ENCODE measurements at places on chromosomes 6 and 20. TPM values are rescaled to one million over a fixed set of nuclear protein-coding genes. Genes with fewer than 3 reads are reported as not detected.
A peak's percentile ranks its signal among the peaks of the same experiment; 100 is the strongest.

Gene SCRT2
- total RNA-seq, result not detected

DNA sequence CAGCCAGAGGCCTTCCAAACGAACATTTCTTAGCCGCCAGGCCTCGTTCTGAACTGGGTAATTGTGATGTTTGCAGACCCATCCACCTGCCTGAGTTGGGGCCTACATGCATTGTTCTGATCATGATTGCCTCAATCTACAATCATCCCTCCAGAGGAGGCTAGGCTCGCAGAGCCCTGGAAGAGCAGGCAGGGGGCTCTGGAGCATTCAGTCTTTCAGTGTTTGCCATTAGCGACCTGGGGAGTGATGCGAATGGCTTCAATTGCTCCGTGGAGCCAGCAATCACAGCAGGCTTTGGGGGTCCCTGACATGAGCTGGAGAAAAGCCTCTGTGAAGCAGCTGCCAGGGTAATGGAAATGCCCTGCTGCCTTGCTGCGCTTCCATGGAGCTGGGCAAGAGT is 22.0 kb downstream of the SNAP25 start:
- no peak overlapping the region for H3K27ac ChIP-seq
- H3K27me3 ChIP-seq, result peaks cover 7% of the 10 kb centered on the region
- no peak for DNase-seq
- no peaks in the 10 kb centered on the region for H3K36me3 ChIP-seq
- H3K4me3 ChIP-seq, result no peak overlapping the region

DNA sequence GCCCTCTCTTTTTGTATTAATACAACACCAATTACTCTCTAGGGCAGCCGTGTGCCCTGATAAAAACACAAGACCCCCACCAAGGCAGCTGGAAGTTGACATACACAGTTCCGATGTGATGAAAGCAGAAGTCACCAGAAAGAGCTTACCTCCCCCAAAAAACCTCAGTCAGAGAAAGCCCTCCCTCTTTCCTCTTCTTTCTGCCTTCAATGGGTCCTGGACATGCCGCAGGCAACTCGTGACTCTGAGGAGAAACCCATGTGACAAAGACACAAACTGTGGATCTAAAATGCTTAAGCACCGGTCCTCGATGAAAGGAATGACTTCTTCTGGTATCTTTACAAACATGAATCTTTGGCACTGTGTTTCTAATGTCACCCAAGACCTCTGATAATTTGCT is 117.7 kb upstream of the CCDC28A start:
- no peak overlapping the region for H3K27ac ChIP-seq
- no peaks in the 10 kb centered on the region for H3K4me1 ChIP-seq
- H3K4me3 ChIP-seq, result no peak overlapping the region

GRCh38 chr6:133241901-133242636 is 912 bp downstream of the EYA4 start:
- H3K4me1 ChIP-seq, result peaks cover 16% of the 10 kb centered on the region
- DNase-seq, result no peak
- no peak overlapping the region for H3K27ac ChIP-seq

Gene BMP7
- total RNA-seq, result not detected

GRCh38 chr6:47308552-47309290 is 984 bp downstream of the TNFRSF21 start:
- peaks cover 63% of the 10 kb centered on the region for H3K27me3 ChIP-seq
- H3K4me3 ChIP-seq, result peak overlapping the region; percentile 76
- DNase-seq, result no peak
- H3K27ac ChIP-seq, result peak overlapping the region; percentile 13

DNA sequence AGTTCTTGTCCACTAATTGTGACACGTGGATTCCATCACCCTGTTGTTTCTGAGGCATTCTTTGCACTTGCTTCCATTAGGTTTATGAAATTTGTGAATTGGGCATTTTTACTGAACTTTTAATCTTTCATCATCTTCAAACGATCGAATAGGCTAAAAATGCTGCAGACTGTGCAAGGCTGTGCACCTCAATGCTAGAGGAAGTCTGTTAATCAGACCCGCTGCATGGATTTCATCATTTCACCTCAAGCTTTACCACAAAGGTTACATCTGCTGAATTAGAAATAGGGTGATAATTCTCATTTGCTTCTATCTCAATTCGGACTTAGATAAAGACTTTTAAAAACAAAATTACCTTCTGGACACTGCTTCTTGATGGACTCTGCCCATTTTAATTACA is 27.8 kb upstream of the F13A1 start:
- H3K4me3 ChIP-seq, result no peak overlapping the region
- no peaks in the 10 kb centered on the region for H3K36me3 ChIP-seq
- peaks cover 25% of the 10 kb centered on the region for H3K27me3 ChIP-seq
- H3K27ac ChIP-seq, result no peak overlapping the region
- no peak for DNase-seq

GRCh38 chr6:80579391-80580023 is 473.0 kb downstream of the BCKDHB start:
- no peak for DNase-seq
- no peaks in the 10 kb centered on the region for H3K27me3 ChIP-seq
- no peak overlapping the region for H3K4me3 ChIP-seq
- no peaks in the 10 kb centered on the region for H3K4me1 ChIP-seq
- H3K27ac ChIP-seq, result no peak overlapping the region

DNA sequence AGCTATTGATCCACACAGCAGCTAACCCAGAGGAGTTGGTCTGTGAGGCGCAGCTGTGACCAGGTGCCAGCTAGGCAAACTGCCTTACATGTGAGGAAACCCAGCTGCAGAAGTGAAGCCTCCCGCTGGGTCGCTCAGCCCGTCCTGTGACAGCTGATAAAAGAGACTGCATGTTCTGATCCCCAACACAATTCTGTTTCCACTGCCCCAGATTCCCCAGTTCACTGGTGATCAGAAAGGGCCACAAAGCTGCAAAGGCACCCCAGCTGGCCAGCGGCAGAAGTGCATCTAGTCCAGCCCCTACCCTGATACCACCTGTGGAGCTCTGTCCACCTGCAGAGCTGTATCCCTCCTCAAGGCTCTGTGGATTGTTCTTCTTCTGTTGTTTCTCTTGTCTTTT is 64.5 kb downstream of the CTNNBL1 start:
- H3K36me3 ChIP-seq, result peaks cover 17% of the 10 kb centered on the region
- no peaks in the 10 kb centered on the region for H3K27me3 ChIP-seq
- H3K27ac ChIP-seq, result no peak overlapping the region
- H3K4me3 ChIP-seq, result no peak overlapping the region
- no peak for DNase-seq
- H3K4me1 ChIP-seq, result peaks cover 3% of the 10 kb centered on the region

GRCh38 chr6:45795678-45796077 is 220.0 kb downstream of the CLIC5 start:
- H3K27ac ChIP-seq, result no peak overlapping the region
- H3K4me1 ChIP-seq, result no peaks in the 10 kb centered on the region
- H3K27me3 ChIP-seq, result peaks cover 1% of the 10 kb centered on the region
- H3K36me3 ChIP-seq, result no peaks in the 10 kb centered on the region
- DNase-seq, result no peak

Gene CEP57L1
- total RNA-seq, result 7.0 TPM

- peaks cover 38% of the 10 kb centered on the region for H3K27me3 ChIP-seq
- DNase-seq, result no peak
Observed at GRCh38 chr6:49550492-49551077, at the start of gene C6orf141. TSS of gene C6orf141 (plus strand) at chr6:49550668. CDS start at chr6:49550793, 125 bp downstream.

Gene GTF3C6
- total RNA-seq, result 34.8 TPM

Gene GPLD1
- total RNA-seq, result 1.8 TPM

- H3K36me3 ChIP-seq, result no peaks in the 10 kb centered on the region
- no peak overlapping the region for H3K4me3 ChIP-seq
- H3K4me1 ChIP-seq, result no peaks in the 10 kb centered on the region
- no peaks in the 10 kb centered on the region for H3K27me3 ChIP-seq
- no peak for DNase-seq
Observed at GRCh38 chr6:166462461-166463135, 79.9 kb upstream of the MPC1 start.

GRCh38 chr20:33119725-33120720 is 40.6 kb downstream of the BPIFB4 start:
- H3K4me1 ChIP-seq, result peaks cover 4% of the 10 kb centered on the region
- peaks cover 14% of the 10 kb centered on the region for H3K36me3 ChIP-seq
- peaks cover 3% of the 10 kb centered on the region for H3K27me3 ChIP-seq
- no peak for DNase-seq

GRCh38 chr6:122654012-122654411 is 43.8 kb downstream of the PKIB start:
- no peak overlapping the region for H3K4me3 ChIP-seq
- no peak for DNase-seq
- peaks cover 2% of the 10 kb centered on the region for H3K27me3 ChIP-seq
- H3K4me1 ChIP-seq, result no peaks in the 10 kb centered on the region
- H3K27ac ChIP-seq, result no peak overlapping the region

DNA sequence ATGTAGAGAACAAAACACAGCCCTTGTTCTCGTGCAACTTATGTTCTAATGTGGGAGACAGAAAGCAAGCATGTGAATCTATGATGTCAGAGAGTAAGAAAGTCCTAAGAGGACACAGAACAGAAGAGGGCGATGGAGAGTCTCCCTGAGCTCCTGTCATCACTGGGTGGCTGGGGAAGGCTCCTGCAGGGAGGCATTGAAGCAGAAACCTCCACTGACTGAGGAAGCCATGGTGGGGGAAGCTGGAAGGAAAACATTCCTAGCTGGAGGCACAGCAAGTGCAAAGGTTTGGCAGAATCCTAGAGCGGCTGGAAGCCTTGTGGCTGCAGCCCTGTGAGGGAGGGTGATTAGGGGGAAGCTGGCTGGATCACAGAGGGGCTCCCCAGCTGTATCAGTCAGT is 248.0 kb downstream of the CDH26 start:
- no peaks in the 10 kb centered on the region for H3K36me3 ChIP-seq
- no peak overlapping the region for H3K4me3 ChIP-seq
- no peaks in the 10 kb centered on the region for H3K27me3 ChIP-seq
- no peak overlapping the region for H3K27ac ChIP-seq
- DNase-seq, result no peak

GRCh38 chr6:31956796-31957195 is 2.0 kb downstream of the NELFE start:
- DNase-seq, result no peak
- peaks cover 64% of the 10 kb centered on the region for H3K36me3 ChIP-seq
- H3K4me1 ChIP-seq, result peaks cover 45% of the 10 kb centered on the region
- no peak overlapping the region for H3K27ac ChIP-seq
- no peak overlapping the region for H3K4me3 ChIP-seq

DNA sequence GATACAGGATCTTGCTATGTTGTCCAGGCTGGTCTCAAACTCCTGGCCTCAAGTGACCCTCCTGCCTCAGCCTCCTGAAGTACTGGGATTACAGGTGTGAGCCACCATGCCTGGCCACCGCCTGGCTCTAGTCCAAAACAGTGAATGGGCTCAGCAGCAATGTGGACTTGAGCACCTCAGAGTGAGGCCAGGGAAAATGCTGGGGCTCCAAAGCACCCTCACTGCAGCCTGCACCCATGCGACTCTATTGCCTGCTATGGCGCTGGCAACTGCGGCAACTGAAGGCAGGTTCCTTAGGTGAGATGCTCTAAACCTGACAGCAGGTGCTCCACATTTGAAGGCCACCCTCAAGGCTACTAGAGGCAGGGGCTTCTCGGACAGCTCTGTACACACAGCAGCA is 26.5 kb downstream of the MAP1LC3A start:
- no peak for DNase-seq
- peaks cover 17% of the 10 kb centered on the region for H3K36me3 ChIP-seq
- no peak overlapping the region for H3K27ac ChIP-seq

- no peaks in the 10 kb centered on the region for H3K27me3 ChIP-seq
- H3K36me3 ChIP-seq, result no peaks in the 10 kb centered on the region
- DNase-seq, result no peak
- H3K27ac ChIP-seq, result no peak overlapping the region
Observed at GRCh38 chr20:11935212-11936154, 17.8 kb downstream of the BTBD3 start.

- H3K27me3 ChIP-seq, result peaks cover 2% of the 10 kb centered on the region
- H3K4me1 ChIP-seq, result no peaks in the 10 kb centered on the region
- no peaks in the 10 kb centered on the region for H3K36me3 ChIP-seq
- no peak overlapping the region for H3K27ac ChIP-seq
- DNase-seq, result no peak
Observed at GRCh38 chr6:165686596-165687365, 23.7 kb upstream of the PDE10A start.

DNA sequence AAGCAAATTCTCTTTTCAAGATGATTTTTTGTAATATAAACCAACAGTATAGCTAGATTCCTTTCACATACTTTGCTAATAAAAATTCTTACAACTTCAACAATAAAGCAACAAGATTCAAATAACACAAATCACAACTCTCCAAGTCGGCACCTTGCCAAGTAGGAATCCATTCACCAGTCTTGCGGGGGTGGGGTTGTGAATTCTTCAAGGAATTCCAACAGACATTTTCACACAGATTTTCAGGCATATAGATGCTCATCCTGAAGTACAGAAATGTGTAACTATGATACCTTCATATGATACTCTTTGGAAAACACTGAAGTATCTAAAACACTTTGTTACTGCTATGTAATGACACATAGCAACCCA is 36.5 kb downstream of the SCML4 start:
- no peak for DNase-seq
- H3K4me3 ChIP-seq, result peak overlapping the region; percentile 82
- peak overlapping the region; percentile 97 for H3K27ac ChIP-seq
- no peaks in the 10 kb centered on the region for H3K27me3 ChIP-seq
- no peaks in the 10 kb centered on the region for H3K36me3 ChIP-seq

DNA sequence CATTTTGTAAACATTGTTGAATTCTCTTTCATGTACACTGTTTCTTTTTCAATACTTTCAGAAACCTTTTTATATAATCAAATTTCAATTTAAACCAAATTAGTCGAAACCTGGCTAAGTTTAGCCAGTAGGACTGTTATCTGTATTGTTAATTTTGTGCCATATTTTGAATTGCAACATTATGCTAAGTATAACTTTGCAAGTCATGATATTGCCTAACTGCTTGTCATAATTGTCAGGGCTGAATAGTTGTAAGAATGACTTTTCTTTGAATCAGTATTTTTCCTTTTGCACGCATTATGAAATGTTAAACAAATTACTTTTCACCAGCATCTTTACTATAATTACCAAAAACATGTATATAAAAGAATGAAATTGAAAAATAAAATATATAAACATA is 82.7 kb downstream of the SAMD3 start:
- DNase-seq, result no peak
- H3K27ac ChIP-seq, result no peak overlapping the region
- peaks cover 45% of the 10 kb centered on the region for H3K4me1 ChIP-seq
- H3K4me3 ChIP-seq, result no peak overlapping the region

DNA sequence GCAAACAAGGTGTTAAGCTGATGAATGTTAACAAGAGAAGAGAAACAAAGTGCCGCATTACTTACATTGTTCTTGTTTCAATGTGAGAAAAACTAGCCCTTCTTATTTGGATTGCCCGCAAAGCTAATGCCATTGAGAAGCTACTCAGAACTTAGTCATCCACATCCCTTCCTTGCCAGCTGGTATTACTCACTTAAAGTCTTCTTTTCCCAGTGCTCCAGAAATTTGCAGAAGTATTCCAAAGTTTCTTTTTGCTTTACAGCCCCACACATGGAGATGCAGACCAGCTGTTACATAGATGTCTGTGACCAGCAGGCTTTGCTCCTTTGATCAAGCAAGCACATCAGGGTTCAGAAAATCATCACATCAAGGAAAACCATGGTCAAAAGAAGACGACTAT is 529.0 kb downstream of the TBC1D32 start:
- H3K4me1 ChIP-seq, result no peaks in the 10 kb centered on the region
- DNase-seq, result no peak
- H3K27me3 ChIP-seq, result peaks cover 1% of the 10 kb centered on the region
- peaks cover 10% of the 10 kb centered on the region for H3K36me3 ChIP-seq
- no peak overlapping the region for H3K27ac ChIP-seq
- no peak overlapping the region for H3K4me3 ChIP-seq

- H3K4me3 ChIP-seq, result no peak overlapping the region
- no peaks in the 10 kb centered on the region for H3K36me3 ChIP-seq
- DNase-seq, result no peak
- H3K4me1 ChIP-seq, result peaks cover 22% of the 10 kb centered on the region
- no peak overlapping the region for H3K27ac ChIP-seq
Observed at GRCh38 chr6:41720262-41720620, 15.2 kb downstream of the TFEB start.

All from naive thymus-derived CD8-positive, alpha-beta T cell (primary cell).